ENCODE measurements at places on chromosomes 7 and 10. TPM values are rescaled to one million over a fixed set of nuclear protein-coding genes. Genes with fewer than 3 reads are reported as not detected.

Gene ACBD7
- total RNA-seq, result 1.5 TPM

Gene SPDYE18
- not detected for total RNA-seq

Gene LIPF
- not detected for total RNA-seq

Gene CYP2C9
- not detected for total RNA-seq

Gene NPY4R2
- total RNA-seq, result 0.26 TPM

Gene AGBL3
- total RNA-seq, result 0.40 TPM

Gene LGI1
- total RNA-seq, result not detected

Gene CCL26
- 22.3 TPM for total RNA-seq

Gene MCMBP
- 46.3 TPM for total RNA-seq

Gene TMEM270
- not detected for total RNA-seq

Gene LRRN3
- total RNA-seq, result not detected

Gene FEZF1
- not detected for total RNA-seq

Gene PKD1L1
- total RNA-seq, result 0.79 TPM

Measured in MG63 (cell line).